ENCODE measurements at places on chromosomes 7 and 10.

DNA sequence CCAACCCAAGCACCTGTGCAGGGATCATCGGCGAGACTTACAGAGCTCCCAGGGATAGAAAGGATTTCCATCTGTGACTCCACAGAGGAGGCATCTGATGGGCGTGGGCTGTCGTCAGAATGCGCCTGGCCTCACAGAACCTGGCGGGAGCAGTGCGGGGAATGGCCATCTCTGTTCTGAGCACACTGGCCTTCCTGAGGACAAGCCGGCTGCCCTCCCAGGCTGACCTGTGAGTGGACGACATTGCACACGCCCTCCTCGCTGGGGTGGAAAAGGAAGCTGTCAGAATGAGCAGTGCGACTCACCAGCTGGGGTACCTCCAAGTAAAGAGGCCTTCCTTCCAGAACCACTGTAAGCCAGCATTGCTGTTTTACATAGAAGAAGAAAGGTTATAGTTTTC, 234.6 kb upstream of the PITRM1 start:
- DNase-seq: no peak

- no peak for DNase-seq
Observed at GRCh38 chr7:69318794-69319193, 279.5 kb upstream of the AUTS2 start.

GRCh38 chr10:107545717-107546116, 381.2 kb upstream of the SORCS1 start:
- DNase-seq: no peak

DNA sequence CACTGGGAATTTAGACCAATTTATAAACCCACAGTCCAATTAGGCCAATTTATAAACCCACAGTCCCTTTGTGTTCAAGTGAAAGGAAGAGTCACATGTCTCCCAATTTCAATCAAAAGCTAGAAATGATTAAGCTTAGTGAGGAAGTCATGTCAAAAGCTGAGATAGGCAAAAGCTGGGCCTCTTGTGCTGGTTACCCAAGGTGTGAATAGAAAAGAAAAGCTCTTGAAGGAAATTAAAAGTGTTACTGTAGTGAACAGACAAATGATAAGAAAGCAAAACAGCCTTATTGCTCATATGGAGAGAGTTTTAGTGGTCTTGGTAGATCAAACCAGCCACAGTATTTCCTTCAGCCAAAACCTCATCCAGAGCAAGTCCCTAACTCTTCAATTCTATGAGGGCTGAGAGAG, 245.0 kb downstream of the HDAC9 start:
- no peak for DNase-seq

DNA sequence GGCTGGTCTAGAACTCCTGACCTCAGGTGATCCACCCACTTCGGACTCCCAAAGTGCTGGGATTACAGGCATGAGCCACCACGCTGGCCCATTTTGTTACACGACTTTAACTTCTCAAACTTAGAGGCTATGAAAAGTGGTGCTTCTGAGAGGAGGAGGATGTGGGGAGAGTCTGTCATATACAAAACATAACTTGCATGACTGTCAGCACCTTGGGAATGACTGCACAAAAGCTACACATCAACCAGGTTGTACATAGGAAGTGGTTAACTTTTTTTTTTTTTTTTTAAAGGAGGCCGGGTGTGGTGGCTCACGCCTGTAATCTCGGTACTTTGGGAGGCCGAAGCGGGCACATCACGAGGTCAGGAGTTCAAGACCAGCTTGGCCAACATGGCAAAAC, 43.4 kb upstream of the GSDME start:
- DNase-seq: no peak

DNA sequence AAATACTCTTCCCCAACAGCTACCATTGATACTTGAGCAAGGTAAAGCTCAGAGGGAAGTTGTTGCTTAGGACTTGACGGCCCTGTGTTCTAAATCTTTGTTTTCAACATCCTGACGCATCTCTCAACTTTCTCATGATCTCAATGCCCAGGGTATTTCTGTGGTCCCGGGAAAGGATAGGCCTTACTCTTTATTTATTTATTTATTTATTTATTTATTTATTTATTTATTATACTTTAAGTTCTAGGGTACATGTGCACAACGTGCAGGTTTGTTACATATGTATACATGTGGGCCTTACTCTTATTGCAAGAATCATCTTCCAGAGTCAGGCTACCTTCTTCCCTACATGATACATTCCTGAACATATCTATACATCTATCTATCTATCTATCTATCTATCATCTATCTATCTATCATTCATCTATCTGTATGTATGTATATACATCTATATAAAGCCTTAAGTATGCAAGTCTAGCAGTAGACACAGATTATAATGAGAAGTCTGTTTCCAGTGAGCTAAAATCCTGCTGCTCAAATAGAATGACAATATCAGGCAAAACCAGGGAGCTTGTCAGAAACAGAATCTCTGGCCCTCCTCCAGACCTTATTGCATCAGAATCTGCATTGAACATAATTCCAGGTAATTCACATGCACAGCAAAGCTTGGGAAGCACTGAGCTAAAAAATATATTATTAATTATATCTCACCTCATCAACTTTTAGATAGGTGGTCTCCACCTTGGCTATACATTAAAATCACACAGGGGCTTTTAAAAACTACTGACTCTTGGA, 12.2 kb upstream of the CPA5 start:
- DNase-seq: no peak

All from stimulated activated CD4-positive, alpha-beta T cell treated with anti-CD3 and anti-CD28 coated beads, Interleukin-1b, Interleukin-23, amount 100 ng/mL, for 4 hours (primary cell).